ENCODE measurements at places on chromosomes 12 and 14.

DNA sequence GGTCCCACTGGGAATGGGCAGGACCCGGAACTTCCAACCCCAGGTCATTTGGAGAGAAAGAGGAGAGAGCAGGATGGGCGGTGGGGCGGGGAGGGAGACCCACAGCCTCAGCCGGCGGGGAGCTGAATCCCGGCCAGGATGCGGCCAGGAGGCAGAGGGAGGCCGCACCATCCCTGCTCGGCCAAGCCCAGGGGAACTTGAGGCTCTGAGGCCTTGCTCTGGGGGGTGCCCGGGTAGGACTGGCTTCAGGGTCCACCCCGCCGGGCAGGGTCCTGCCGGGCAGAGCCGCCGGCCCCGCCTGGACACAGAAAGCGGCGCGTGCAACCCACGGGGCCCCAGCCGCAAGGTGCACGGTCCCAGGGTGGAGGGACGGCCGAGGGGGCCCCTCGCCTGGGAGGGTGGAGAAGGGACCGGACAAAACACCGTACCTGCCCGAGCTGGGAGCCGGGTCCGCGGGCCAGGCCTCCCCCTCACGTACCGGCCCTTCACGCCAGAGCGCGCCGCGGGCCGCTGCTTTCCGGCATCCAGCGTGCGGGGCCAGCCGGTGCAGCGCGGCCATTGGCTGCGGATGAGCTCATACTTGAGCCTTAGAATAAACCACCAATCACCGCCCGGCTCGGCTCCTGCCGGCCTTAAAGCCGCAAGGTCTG is at the start of gene RPS6KL1:
Gene RPS6KL1, minus strand, starts transcription at position 509 of the 650 bp plus-strand sequence. CDS start 1,719 bp downstream, outside the sequence.
- peak; percentile 93 for DNase-seq

DNA sequence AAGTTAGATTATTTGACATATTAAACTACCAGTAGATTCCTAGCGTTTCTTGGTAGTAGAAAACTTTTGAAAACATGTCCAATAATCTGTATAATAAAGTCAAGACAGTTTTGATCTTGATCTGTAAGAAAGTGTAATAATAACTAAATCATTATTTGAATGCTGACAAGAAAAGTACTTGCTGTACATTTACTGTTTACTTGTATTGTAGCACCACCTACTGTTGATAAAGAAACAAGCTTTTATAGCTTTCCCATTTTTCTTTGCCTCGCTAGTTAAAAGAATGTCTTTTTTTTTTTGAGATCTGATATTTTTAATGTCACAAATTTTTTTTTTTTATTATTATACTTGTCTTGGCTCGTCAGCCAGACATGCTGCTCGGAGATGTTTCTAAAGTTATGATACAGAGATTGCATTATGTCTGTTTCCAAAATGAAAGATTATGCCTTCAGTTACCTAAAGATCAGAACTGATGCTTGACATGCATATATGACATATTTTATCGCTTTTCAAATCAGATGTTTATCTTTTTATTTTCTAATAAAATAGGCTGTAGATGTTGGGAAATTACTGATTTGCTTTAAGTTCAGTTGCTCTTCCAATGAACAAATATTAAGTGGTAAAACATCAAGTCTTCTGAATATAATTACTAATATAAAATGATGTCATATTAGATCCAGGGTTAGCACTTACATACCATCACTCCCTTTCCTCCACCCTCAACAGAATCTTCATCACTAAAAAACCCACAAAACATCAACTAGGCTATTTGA is 140.5 kb downstream of the AKAP6 start:
- DNase-seq, result no peak

GRCh38 chr14:23377198-23377550 is 328 bp downstream of the CMTM5 start:
- no peak for DNase-seq

DNA sequence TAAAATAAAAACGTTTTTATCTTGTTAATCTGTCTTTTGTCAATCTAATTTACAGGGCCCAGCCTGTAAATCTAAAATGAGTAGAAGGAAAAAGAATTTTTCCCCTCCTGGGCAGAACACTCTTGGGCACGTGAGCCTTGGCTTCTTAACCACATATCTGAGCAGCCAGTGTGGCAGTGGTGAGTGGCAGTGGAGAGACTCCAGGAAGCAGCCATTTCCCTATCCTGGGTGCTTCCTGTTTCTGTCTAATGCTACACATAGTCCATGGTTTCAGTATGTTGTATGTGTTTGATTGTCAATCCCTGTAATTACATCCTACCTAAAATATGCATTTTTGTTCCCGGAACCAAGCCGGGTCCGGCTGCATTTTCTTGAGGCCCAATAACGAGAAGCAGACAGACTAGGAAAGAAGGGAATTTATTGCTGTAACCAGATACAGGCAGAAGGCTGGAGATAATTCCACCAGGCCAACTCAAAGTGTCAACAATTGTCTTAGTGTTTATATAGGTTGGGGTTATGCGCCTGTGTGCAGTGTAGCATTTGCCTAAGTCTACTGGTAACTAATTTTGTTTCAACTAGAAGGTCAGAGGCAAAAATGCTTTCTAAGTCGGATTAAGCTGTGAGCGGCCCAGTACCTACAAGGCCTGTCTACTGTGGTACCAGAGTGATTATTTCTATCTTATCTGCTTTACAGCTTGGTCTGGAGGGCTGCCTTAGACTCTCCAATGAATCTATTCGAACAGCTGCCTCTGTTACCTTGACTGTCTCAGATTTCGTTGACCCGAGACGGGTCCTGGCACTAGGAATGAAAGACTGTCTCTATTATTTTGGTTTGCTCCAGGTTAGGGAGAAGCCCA is 82.4 kb upstream of the RESF1 start:
- no peak for DNase-seq

GRCh38 chr12:80821513-80822000 is 104.8 kb downstream of the MYF5 start:
- DNase-seq, result no peak

DNA sequence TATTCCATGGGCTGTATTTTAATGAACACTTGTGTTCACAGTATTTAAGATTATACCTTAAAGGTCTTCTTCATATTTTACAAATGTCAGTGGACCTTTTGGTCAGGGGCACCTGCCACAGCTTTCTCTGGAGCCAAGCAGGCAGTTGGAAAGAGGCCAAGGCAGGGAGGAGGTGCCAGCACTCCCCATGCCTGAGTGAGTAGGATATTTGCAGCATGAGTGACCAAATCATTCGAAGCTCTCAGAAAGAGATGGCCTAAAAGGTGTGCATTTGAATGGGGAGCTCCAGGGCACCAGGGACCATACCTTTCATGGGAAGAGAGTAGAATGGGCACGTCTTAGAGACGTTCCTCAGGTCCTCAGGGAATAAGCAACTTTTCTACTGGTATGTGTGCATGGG is 121.6 kb downstream of the GPR135 start:
- DNase-seq, result no peak

DNA sequence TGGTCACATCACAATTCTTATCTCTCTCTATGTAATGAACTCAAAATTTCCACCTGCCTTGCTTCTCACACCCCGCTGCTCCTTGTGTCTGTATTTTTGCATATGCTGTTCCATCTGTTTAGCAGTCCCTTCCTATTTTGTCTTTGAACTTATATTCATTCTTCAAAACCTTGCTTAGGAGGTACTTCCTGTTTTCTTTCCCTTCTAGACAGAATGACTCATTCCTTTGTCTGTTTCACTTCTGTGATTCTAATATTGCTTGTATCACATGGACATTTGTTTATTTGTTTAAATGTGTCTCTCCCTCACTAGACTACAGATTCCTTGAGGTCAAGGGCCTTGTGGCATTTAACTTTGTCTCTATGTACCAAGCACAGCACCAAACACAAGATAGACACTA is 424.2 kb downstream of the ETNK1 start:
- no peak for DNase-seq

GRCh38 chr12:20508359-20508758 is 140.0 kb downstream of the PDE3A start:
- no peak for DNase-seq

GRCh38 chr14:102548616-102549240 is 39.2 kb upstream of the ANKRD9 start:
- no peak for DNase-seq

DNA sequence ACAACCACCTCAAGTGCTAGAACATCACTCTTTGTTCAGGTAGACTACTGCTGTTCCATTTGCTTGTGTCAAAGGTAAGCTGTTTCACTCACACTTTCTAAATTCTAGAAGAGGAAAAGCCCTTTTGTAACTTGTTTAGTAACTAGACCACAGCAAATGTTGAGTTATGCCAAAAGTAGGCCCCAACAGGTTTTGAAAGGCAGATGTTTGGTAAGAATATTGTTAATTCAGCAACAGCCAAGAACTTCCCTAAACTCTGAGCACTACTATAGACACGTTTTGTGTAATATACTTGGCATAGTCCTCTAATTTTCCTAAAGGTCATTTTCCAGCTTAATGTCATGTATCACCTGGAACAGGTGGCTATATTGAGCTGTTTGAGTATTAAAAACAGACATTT is 79.0 kb downstream of the DCAF5 start:
- no peak for DNase-seq

DNA sequence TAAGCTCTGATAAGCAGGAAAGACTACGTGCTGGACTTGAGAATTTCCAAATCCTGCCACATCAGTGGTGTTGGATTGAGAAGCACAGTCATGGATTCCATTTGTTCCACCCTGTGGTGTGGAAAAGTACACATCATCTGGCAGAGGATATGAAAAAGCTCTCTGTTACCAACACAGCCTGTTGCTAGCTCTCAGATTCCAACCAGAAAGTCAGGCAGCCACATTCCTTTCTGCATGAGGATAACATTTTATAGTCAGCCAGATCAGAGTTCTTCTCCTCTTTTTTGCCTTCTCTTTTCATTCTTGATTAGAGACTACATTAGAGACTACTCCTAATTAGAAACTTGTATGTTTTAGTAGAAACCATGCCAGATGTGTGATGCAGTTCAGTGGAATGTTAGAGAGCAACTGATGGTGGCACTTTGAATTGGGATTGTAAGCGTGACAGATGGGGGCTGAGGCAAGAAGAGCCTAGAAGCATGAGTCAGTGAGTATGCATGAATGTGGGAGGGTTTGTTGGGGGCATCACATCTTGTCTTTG is 61.2 kb upstream of the STXBP6 start:
- DNase-seq, result no peak

GRCh38 chr12:2003676-2004112 is 563 bp downstream of the DCP1B start:
- no peak for DNase-seq

DNA sequence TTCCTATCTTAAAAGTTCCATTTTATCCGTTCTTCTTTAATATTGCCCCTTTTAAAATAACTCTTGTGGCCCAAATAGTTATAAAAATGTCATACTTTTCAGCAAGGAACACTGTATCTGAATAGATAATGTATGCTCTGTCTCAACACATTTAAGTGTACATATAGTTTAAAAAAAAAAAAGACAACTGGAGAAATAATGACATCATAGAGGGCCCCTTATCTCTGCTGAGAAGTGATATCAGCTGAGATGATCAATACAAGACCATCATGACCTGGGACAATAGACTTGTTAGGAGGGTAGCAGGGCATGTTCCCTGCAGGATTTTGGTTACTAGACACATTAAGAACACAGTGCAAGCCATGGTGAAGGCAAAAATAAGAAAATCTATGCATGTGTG is 77.5 kb downstream of the PEBP1 start:
- no peak for DNase-seq

DNA sequence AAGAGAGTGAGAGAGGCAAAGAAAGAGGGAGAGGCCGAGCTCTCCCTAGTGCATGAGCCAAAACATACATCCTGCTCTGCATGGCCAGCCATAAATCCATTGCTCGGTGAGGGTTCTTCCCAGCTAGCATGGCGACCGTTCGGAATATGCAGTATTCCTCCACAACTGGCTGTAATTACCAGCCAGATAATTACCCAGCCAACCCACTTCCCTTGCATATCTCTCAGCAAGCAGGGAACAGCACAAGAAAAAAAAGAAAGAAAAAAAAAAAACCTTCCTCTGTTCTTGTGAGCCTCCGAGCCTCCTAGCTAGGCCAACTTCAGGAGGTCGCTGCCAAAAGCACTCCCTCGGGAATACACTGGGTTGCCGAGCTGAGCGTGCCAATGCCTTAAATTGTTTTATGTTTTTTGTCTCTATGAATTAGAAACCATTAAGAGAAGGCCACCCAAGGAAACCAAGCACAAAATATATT is 567.9 kb downstream of the MED13L start:
- DNase-seq, result no peak

DNA sequence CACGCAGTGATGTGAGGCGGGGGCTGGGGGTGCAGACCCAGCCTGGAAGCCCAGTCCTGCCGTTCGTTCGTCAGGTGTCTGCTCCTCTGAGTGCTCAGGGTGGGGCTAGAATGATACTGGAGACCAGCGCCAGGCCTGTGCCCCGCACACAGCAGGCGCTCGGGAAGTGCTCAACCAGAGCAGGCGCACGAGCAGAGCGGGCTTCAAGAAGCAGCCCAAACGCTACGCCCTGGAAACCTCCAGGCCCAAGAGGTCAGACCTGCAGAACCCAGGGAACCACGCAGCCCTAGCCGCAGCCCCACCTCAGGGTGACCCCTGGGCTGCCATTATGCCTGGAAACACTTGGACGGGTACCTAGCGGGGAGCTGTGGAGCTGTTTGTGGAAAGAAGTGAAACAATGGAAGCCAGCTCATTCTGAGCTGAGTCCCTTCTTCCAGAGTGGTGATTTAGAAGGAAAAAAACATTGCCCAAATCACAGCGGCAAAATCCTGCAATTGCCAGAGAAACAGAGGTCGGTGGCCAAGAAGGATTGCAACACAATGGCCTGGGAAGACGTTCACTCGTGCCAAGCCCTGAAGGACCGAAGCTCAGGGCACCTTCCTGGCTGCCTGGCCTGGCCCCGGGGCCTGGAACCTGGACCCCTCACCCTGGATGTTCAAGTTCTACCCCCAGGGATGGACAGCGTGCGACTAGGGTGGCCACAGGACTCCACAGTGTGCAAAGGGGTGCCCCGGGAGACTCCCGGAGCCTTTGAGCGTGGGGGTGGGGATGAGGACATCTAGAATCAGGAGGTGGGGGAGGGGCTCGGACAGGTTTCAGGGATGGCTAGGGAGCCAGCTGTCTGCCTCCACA is 40.4 kb upstream of the DIO3 start:
- no peak for DNase-seq

DNA sequence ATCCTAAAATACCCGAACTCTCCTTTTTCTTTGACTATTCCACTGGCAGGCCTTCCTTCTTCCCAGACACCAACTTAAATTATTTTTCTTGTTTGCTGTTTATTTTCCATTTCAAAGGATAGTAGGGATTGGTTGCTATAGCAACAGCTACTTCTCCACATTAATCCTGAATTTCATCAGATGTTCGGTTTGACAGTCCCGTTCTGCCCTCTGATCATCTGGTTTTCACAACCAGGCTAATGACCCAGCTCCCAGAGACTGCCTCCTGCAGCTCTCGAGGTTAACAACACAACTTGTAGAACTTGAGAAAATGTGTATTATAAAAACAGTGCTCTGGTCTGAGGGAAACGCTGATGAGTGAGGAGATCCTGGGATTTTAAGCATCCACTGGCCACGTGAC is 45.5 kb downstream of the NUAK1 start:
- DNase-seq, result no peak

Measured in GM19239 (cell line).